ENCODE measurements at places on chromosomes 1 and 21.

GRCh38 chr1:212235857-212236256, 49.4 kb upstream of the PPP2R5A start:
- no peak for DNase-seq

DNA sequence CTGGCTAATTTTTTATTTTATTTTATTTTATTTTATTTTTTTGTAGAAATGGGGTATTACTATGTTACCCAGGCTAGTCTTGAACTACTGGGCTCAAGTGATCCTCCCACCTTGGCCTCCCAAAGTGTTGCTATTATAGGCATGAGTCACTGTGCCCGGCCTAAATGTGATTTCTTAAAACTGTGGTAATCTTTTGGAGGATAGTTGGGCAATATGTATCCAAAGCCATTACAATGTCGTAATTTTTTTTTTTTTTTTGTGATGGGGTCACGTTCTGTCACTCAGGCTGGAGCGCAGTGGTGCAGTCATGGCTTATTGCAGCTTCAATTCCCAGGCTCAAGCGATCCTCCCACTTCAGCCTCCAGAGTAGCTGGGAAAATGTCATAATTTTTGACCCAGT, 14.2 kb downstream of the ETV3L start:
- no peak for DNase-seq

GRCh38 chr1:1024771-1025699, 5.1 kb downstream of the AGRN start:
- DNase-seq, result no peak

- no peak for DNase-seq
Observed at GRCh38 chr21:46002841-46003574, 21.4 kb downstream of the COL6A1 start.

GRCh38 chr21:32070126-32070525, 197.3 kb downstream of the HUNK start:
- DNase-seq, result no peak

- DNase-seq, result no peak
Observed at GRCh38 chr1:7360526-7360925, 410.6 kb upstream of the VAMP3 start.

GRCh38 chr21:32131960-32132359, 146.9 kb downstream of the MIS18A start:
- DNase-seq, result no peak

All from T-helper 17 cell (primary cell).